Kidney glomerular epithelial cell (primary cell): ENCODE measurements at places on chromosomes 7 and 10.
A peak's percentile ranks its signal among the peaks of the same experiment; 100 is the strongest.

GRCh38 chr7:75732764-75733630, 5.7 kb downstream of the HIP1 start:
- DNase-seq = peak; percentile 34

DNA sequence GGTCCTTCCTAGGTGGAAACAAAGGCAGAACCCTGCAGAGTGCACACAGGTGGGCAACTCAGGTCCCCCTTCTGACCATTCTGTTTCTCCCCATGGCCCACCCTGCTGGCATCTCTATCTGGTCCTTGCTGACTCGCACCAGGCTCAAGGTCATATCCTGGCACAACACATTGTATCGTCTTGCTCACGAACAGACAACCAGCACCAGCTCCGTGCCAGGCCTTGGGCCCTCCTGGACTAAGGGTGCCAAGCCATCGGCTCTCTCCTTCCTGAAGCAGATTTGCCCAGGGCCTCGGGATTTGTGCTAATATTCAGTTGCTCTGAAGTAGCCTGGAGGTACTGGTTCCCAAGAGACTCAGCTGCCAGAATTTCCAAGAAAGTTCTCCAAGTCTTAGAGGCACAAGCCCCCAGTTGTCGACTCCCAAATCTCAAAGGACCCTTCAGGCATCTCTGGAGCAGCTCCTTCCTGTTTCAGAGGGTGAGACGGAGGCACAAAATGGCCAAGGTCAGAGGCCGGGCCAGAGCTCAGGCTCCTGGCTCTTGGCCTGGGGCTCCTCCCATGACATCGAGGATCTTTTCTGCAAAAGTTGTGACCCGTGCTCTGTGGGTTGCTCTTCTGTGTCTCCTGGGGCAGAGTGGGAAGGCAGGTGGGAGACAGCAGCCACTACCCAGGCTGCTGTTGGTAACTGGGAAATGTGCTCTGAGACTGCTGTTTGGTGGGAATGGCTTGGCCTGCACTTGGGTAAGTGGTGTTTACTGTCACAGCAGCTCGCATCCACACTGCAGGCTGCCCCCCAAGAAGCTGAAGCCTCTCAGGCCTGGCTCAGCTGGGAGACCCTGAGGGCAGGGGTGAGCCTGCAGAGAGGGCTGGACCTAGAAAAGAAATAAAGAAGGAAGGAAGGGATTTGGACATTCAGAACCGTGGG, 121.3 kb downstream of the RGS10 start:
- DNase-seq = no peak

DNA sequence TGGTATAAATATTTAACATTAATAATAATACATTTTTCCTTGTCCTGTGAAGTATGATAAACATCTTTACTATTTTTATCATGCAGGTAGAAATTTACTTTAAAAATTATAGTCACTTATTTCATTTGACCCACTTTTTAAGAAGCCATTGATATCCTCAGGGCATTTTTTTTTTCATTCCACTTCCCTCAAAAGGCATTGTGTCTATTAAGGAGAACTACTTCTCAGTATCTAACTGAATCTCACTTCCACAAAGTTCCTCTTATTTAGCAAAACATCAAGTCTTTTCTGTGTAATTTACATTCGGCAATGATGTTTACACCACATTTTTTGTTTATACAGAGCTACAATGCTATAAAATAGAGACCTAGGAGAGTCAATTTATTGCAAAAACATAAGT, 388.2 kb upstream of the AKR1E2 start:
- no peak for DNase-seq

DNA sequence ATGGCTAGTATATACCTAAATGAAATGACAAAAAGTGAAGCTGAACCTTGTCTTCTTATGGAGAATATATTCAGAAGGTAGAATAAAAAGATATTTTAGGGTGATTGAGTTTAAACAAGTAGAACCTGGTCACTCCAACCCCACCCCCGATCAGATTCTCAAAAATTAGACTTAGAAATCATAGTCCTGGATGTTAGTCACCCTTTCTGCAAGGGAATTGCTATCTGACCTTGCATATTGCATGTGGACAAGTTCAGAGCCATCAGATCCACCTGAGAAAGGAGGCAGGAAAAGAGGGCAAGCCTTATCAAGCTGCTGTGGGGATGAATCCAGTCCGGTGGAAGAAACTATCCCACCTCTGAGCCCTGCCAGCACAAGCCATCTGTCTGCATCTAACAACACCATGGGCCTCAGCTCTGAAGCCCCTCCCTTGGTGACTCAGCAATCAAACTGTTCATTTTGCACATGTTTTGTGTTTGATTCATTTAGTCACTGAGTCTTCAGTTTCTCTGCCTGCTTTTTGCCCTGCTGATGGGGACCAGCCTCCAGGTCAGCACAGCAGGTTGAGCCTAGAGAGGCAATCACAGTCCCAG, 727.3 kb downstream of the AUTS2 start:
- DNase-seq = peak; percentile 42

GRCh38 chr10:33423154-33423529, 88.7 kb upstream of the NRP1 start:
- DNase-seq = no peak

DNA sequence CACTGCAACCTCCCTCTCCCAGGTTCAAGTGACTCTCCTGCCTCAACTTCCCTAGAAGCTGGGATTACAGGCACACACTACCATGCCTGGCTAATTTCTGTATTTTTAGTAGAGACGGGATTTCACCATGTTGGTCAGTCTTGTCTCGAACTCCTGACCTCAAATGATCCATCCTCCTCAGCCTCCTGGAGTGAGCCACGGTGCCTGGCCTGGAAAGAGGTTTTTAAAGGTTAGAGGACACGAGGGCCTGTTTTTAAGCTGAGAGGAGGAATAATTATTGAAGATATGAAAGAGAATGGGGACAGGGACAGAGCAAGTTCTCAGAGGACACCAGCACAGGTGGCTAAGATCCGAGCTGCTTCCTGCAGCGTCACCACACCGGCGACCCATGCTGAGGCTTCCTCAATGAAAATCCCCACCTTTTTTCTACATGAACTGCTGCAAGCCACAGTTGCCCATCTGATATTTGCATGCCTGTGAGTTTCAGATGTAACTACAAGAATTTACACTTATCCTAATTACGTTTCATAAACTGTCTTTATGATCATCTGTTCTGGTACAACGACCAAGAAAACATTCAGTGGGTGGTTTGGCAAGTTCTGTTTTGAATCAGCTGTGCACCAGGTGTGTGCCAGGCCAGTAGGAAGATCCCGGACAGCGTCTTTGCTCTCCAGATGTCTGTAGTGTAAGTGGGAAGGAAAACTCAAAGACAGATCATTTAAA, 76.0 kb downstream of the HIP1 start:
- no peak for DNase-seq

GRCh38 chr7:154628556-154628955, 374.4 kb downstream of the PAXIP1 start:
- DNase-seq = no peak

GRCh38 chr10:117408436-117409384, 33.5 kb upstream of the PDZD8 start:
- no peak for DNase-seq

DNA sequence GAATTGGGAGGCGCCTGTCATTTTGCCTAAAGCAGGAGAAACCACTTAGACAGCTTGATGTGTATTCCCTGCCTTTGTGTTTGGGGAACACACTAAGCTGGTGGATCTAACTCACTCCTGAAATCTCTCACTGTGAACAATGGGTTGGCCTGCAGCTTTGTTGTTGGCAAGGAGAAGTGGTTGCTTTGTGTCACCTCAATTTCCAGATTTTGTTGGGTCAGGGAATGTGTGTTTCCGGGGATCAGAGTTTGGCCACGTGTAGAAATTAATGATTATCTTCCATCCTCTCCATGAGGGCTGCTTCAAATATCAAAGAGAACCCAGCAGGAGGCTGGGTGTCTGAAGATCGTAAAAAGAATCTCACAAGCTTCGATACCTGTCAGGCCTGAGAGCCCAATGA, 27.8 kb downstream of the A1CF start:
- DNase-seq = no peak

DNA sequence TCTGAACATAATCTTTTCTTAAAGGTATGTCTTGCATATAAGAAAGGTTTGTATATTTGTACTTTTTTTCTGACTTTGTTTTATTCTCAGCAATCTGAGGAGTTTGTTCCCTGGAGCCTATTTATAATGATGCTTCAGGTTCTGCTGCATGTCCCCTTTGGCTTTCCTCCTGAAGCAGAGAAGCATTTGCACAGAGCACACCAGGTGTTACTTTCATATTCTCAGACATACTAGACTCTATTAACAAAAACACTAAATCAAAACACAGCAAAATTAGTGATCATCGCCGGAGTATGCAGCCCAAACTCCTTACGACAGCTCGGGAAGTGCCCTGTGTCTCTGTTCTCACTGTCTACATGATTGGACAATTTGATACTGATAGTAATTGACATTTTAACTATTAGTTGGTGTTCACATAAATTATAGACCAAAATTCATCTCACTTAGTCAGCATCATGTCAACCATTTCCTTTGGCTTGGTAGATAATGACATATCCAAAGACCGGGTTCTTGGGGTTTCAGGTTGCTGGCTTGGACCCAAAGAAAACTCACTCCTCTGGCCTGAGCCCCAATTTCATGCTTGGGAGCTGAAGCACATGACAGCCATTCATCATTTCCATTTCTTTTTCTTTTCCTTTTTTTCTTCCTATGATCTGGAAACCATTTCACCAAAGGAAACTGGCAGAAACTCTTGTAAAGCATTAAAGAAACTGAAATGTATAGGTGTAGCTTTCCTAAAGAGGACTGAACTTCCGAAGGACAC, 400.1 kb upstream of the NRP1 start:
- peak; percentile 85 for DNase-seq

DNA sequence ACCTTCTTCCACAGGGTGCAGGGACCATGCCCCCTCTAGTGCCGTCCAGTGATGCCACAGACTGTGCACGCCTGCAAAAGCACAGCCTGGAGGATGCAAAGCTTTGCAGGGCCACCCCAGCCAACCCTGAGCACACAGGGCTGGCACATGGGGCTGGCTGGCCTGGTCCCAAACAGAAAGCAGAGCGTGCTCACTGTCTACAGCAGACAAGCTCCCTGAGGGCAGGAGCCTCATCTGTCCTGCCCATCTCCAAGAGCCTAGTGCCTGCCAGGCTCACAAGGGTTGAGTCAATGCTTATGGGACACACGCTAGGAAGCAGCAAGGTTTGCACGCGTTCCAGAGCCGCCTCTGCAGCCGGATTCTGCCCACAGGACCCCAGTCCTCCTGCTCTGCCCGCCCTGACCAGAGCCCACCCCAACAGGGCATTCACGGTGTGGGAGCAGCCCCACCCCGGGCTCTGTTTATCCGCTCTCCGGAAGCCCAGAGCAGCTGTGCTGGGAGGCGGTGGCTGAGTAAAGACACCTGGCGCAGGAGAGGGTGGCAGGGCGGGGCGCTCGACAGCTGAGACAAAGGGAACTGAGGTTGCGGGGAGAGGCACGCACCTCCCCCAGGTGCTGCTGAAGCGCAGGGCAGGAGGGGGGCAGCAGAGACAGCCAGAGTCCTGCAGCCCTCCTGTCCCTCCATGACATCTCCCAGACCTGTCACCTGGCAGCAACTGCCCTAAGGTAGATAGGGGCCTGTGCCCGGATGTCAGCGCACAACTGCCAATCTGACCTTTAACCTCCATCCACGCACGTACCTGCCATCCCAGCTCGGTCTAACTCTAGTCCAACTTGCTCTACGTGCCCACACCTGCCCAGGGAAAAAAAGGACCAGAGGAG, 4.3 kb downstream of the KCNH2 start:
- DNase-seq = no peak

GRCh38 chr7:131327049-131327625, 539 bp upstream of the MKLN1 start:
- DNase-seq = peak; percentile 74

DNA sequence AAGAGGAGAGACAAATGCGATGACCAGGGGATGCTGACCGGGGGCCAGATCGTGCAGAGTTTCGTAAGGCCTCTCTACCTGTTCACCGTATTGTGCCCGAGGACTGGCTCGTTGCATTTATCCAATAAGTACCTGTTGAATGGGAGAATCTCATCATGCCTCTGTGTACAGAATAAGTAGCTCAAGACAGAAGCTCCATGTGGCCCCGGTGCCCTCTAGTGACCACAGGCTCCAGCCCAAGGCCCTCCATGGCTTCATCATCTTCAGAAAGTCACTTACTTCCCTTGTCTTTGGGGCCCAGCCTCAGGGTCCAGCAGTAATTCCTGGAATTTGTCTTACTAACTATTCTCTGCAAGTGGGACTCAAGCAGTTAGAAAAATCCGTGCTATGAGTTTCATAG, 151.0 kb downstream of the CHN2 start:
- no peak for DNase-seq

DNA sequence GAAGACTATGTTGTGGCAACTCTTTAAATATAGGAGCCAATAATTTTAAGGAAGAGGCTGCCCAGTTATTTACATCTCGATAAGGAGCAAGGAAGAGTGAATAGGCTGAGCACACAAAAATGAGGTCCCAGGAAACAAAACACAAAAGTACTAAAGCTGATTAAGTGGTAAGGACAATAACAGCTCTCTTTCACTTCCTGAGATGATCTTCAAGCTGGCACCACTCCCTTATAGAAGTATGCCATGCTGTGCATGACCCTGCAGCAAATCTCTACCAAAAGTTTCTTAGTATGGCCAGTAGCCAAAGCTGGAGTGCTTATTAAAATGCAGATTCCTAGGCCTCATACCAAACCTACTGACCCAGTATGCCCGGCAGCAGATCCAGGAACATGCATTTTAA, 39.7 kb downstream of the CADPS2 start:
- DNase-seq = no peak

- DNase-seq = no peak
Observed at GRCh38 chr7:153638821-153639435, 413.3 kb upstream of the DPP6 start.

- DNase-seq = no peak
Observed at GRCh38 chr7:121037957-121038716, 49.6 kb downstream of the CPED1 start.

- peak; percentile 65 for DNase-seq
Observed at GRCh38 chr10:73589563-73590126, 1.5 kb downstream of the USP54 start.

GRCh38 chr7:100864263-100864845, 2.8 kb upstream of the TRIP6 start:
- no peak for DNase-seq

- DNase-seq = no peak
Observed at GRCh38 chr10:32318476-32318896, 28.5 kb downstream of the EPC1 start.

DNA sequence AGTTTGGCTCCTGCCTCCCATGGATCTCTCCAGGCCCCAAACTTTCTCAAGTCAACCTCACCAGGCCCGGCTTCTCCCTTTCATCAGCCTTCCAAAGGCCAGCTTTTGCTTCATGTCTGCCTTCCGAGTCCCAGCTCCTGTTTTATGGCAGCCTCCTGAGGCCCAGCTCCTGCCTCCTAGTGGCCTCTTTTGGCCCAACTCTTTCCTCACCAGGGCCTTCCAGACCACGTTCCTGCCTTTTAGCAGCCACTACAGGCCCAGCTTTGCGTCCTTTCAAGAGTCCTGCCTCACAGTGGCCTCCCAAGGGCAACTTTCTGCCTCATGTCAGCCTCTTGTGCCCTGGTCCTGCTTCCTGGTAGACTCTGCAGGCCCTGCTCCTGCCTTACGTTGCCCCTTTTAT, 15.3 kb upstream of the TMEM248 start:
- DNase-seq = no peak
